ENCODE measurements at places on chromosomes 4 and X. TPM values are rescaled to one million over a fixed set of nuclear protein-coding genes. Genes with fewer than 3 reads are reported as not detected.

The PRAF2 gene
- 7.8 TPM for total RNA-seq

The DDIT4L gene
- total RNA-seq = 0.31 TPM

The RGS12 gene
- total RNA-seq = 133 TPM

The TMEM156 gene
- 0.31 TPM for total RNA-seq

The TLR8 gene
- total RNA-seq = 0.31 TPM

The MAGEA2 gene
- total RNA-seq = not detected

The SHOX gene
- total RNA-seq = not detected

The CXCL1 gene
- not detected for total RNA-seq

The TEX13B gene
- not detected for total RNA-seq

The CDS1 gene
- total RNA-seq = 6.3 TPM

The GUCY1B1 gene
- 36.9 TPM for total RNA-seq

The LAGE3 gene
- 9.4 TPM for total RNA-seq

The EGFL6 gene
- 0.31 TPM for total RNA-seq

The HTN1 gene
- total RNA-seq = not detected

The PPBP gene
- 1.6 TPM for total RNA-seq

The PYURF gene
- total RNA-seq = 56.7 TPM

The P2RY8 gene
- total RNA-seq = not detected

The TLR6 gene
- 0.63 TPM for total RNA-seq

The TMSB15A gene
- 163 TPM for total RNA-seq

The KLHL34 gene
- total RNA-seq = not detected

The MAGEA6 gene
- not detected for total RNA-seq

The TIGD2 gene
- total RNA-seq = 11.3 TPM

The AR gene
- total RNA-seq = 0.94 TPM

The EMD gene
- 17.8 TPM for total RNA-seq

The OFD1 gene
- 39.4 TPM for total RNA-seq

The ERAS gene
- not detected for total RNA-seq
